ENCODE measurements at places on chromosomes 4 and X. TPM values are rescaled to one million over a fixed set of nuclear protein-coding genes. Genes with fewer than 3 reads are reported as not detected.

DNA sequence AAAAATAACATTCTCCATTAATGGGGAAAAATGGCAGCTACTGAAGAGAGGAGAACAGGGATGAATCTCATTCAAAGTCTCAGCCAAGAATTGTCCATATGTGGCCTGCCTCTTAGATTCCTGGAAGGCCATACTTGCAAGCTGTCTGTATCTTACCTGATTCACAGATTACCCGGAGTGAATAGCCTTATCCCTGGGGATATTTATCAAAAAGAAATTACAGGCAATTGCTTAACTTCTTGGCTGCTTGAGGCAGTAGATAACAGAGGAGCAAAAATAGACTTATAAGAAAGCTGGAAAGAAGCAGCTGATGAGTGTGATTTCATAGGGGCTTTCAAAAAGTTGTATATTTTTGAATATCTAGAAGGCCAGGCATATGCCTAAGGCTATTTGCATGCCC, 68.8 kb upstream of the PPP1R2C start:
- no peak overlapping the region for H3K27ac ChIP-seq
- H3K36me3 ChIP-seq: no peaks in the 10 kb centered on the region
- no peak overlapping the region for H3K4me3 ChIP-seq
- no peaks in the 10 kb centered on the region for H3K27me3 ChIP-seq
- no peaks in the 10 kb centered on the region for H3K4me1 ChIP-seq

- H3K4me1 ChIP-seq: peaks cover 16% of the 10 kb centered on the region
- no peak overlapping the region for H3K27ac ChIP-seq
- no peaks in the 10 kb centered on the region for H3K27me3 ChIP-seq
- H3K4me3 ChIP-seq: no peak overlapping the region
These were observed 71.9 kb downstream of the PDLIM5 start for GRCh38 chr4:94523617-94524016.

DNA sequence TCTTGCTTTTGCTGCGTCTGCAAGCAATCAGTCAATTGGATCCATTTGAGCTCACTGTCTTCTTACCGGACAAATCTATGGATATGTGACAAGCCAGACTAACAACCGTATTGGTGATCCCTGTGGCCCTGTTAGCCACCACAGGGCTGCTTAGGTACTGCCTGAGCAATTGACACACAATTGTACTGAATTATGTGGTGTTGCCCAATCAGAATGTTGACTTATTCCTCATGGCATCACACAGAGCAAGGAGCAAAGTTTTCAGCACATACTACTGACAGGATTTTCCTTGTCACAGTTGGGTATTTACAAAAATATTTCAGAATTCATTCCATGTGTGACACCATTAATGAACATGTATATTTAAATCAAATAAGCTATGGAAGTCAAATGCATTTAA, 41.3 kb upstream of the XAGE1B start:
- no peaks in the 10 kb centered on the region for H3K4me1 ChIP-seq
- H3K27me3 ChIP-seq: no peaks in the 10 kb centered on the region
- no peak overlapping the region for H3K4me3 ChIP-seq

- H3K27me3 ChIP-seq: no peaks in the 10 kb centered on the region
- no peak overlapping the region for H3K27ac ChIP-seq
- no peak overlapping the region for H3K4me3 ChIP-seq
- DNase-seq: no peak
- H3K36me3 ChIP-seq: no peaks in the 10 kb centered on the region
These were observed 124.6 kb downstream of the RRAGB start for GRCh38 chrX:55841962-55842752.

DNA sequence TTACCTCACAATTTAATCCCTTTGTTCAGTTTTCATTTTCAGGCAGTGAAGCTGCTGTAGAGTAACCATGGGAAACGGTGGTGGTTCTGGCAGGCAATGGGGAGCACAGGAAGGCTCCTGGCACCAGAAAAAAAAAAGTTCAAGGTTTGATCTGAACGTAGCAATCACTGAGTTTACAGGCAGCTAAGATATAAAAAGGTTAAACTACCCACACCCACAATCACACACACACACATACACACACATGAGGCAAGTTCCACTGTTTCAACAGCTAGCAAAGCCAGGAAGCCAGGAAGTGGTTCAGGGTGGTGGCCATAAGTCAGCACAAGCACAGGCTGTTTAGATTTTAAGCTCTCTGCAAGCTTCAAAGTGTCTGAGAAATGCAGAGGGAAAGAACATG, at the start of gene SULT1B1:
TSS of gene SULT1B1 (minus strand) at position 166 of the 400 bp plus-strand sequence. CDS start 5,403 bp downstream, outside the sequence.
- peak within 1 kb of the TSS; percentile 48 for H3K27ac ChIP-seq
- peaks cover 1% of the 10 kb centered on the region for H3K36me3 ChIP-seq
- H3K27me3 ChIP-seq: no peaks in the 10 kb centered on the region
- no peak for DNase-seq

- no peaks in the 10 kb centered on the region for H3K36me3 ChIP-seq
- H3K4me1 ChIP-seq: no peaks in the 10 kb centered on the region
- H3K27me3 ChIP-seq: no peaks in the 10 kb centered on the region
- H3K27ac ChIP-seq: no peak overlapping the region
- H3K4me3 ChIP-seq: no peak overlapping the region
These were observed 186.4 kb upstream of the GALNT7 start for GRCh38 chr4:172982151-172982590.

DNA sequence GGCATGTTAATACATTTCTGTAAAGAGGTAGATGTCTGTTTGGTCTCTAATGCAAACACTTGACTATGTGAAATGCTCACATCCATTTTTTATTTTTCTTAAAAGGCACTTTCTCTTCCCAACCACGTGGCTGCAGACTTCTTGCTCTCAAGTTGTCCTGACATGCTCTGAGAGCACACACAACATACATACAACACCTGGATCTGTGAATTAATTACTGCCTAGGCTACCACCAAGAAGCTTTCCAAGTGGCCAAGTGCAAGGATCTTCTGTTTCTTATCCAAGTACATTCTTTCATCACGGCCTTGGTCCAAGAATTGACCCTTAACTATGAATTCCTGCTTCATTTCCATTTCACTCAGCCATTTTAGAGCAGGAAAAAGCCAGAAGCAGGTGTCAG, 110.8 kb downstream of the SPRY1 start:
- H3K27ac ChIP-seq: peak overlapping the region; percentile 9
- no peak overlapping the region for H3K4me3 ChIP-seq

- no peak for DNase-seq
- H3K27ac ChIP-seq: no peak overlapping the region
- H3K27me3 ChIP-seq: no peaks in the 10 kb centered on the region
- H3K4me1 ChIP-seq: peaks cover 7% of the 10 kb centered on the region
These were observed 143.0 kb downstream of the TSPAN5 start for GRCh38 chr4:98515470-98515809.

- H3K27me3 ChIP-seq: no peaks in the 10 kb centered on the region
- H3K36me3 ChIP-seq: no peaks in the 10 kb centered on the region
- DNase-seq: no peak
- H3K4me1 ChIP-seq: peaks cover 5% of the 10 kb centered on the region
- no peak overlapping the region for H3K27ac ChIP-seq
These were observed 161.5 kb downstream of the SOX3 start for GRCh38 chrX:140343226-140343868.

GRCh38 chr4:129143359-129143758, 47.4 kb downstream of the C4orf33 start:
- H3K4me3 ChIP-seq: no peak overlapping the region
- H3K27me3 ChIP-seq: peaks cover 7% of the 10 kb centered on the region
- H3K27ac ChIP-seq: no peak overlapping the region
- H3K36me3 ChIP-seq: no peaks in the 10 kb centered on the region
- no peak for DNase-seq
- H3K4me1 ChIP-seq: peaks cover 14% of the 10 kb centered on the region

DNA sequence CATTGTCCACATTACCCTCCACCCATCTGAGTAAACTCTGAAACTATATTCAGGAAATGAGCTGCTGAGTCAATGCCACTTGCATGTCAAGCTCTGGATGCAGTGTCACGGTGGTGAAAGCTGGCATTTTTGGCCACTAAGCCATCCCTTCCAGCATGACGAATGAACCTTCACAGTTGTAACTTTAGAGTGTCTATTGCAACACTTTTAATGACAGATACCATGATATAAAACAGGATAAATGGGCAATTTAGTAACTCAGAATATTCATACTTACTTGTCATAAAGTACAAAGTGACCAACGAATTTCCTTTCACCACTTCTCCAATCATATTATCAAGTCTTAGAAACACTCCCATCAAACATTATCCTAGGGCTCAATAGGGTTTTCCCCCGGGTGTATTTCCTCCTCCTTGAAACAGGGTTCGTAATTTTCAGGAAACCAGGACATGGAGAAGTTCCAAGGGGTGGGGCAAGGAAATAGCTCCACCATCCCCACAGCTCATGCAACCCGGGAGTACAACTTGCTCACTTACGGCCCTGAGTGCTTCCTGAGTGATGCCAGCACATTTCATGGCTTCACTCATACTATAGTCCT, 73.1 kb downstream of the MTHFD2L start:
- no peak overlapping the region for H3K4me3 ChIP-seq
- no peak for DNase-seq
- peaks cover 2% of the 10 kb centered on the region for H3K36me3 ChIP-seq
- H3K4me1 ChIP-seq: no peaks in the 10 kb centered on the region

DNA sequence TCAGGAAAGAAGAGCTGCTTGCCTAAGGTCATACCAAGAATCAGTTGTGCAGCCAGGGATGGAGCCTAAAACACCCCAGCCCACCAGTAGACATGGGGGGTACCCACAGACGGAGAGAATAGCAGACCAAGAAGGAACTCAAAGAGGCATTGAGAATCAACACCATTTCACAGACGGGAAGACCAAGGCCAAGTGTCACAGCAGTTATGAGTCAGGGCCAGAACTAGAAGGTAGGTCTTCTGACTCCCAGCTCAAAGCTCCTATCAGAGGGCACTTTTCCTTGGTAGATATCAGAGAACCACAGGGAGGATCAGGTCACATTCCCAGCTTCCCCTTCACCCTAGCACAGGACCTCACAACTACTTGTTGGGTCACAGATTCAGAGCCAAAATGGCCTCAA, 14.5 kb downstream of the OTUD5 start:
- no peaks in the 10 kb centered on the region for H3K27me3 ChIP-seq
- H3K4me3 ChIP-seq: no peak overlapping the region
- H3K4me1 ChIP-seq: no peaks in the 10 kb centered on the region
- DNase-seq: no peak
- no peak overlapping the region for H3K27ac ChIP-seq
- H3K36me3 ChIP-seq: peaks cover 3% of the 10 kb centered on the region

GRCh38 chr4:125389713-125390112, 75.0 kb downstream of the FAT4 start:
- no peaks in the 10 kb centered on the region for H3K4me1 ChIP-seq
- no peaks in the 10 kb centered on the region for H3K36me3 ChIP-seq
- H3K27me3 ChIP-seq: no peaks in the 10 kb centered on the region
- no peak overlapping the region for H3K27ac ChIP-seq

DNA sequence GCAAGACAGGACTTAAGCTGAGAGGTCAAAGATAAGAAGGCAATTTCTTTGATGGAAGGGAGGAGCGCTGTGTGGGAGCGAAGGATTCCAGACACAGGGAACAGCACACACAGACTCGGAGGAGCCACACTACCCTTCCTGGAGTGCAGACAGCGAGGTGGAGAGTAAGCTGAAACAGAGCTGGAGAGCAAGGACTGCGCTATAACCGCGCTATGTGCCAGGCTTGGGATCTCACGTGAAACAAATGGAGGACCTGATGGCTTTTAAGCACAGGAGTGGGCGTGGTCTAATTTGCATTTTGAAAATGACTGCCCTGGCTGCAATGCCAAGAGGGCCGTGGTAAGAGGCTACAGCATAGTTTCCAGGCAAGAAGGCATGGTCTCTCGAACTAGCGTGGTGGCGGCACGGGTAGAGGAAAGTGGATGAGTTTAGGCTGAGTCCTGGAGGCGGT, 113.9 kb upstream of the SORBS2 start:
- DNase-seq: no peak
- no peak overlapping the region for H3K4me3 ChIP-seq
- H3K27me3 ChIP-seq: peaks cover 8% of the 10 kb centered on the region
- H3K4me1 ChIP-seq: peaks cover 10% of the 10 kb centered on the region
- peaks cover 1% of the 10 kb centered on the region for H3K36me3 ChIP-seq

- no peaks in the 10 kb centered on the region for H3K4me1 ChIP-seq
- H3K27ac ChIP-seq: no peak overlapping the region
- no peak overlapping the region for H3K4me3 ChIP-seq
- no peaks in the 10 kb centered on the region for H3K36me3 ChIP-seq
These were observed 83.6 kb downstream of the CCNG2 start for GRCh38 chr4:77240469-77241066.

- DNase-seq: no peak
- no peaks in the 10 kb centered on the region for H3K36me3 ChIP-seq
- peaks cover 13% of the 10 kb centered on the region for H3K4me1 ChIP-seq
These were observed 6.0 kb downstream of the ACSL1 start for GRCh38 chr4:184819786-184820185.

GRCh38 chr4:2852481-2852921, 8.9 kb downstream of the ADD1 start:
- no peak overlapping the region for H3K27ac ChIP-seq
- no peak overlapping the region for H3K4me3 ChIP-seq
- H3K27me3 ChIP-seq: no peaks in the 10 kb centered on the region
- DNase-seq: no peak
- H3K4me1 ChIP-seq: peaks cover 23% of the 10 kb centered on the region

DNA sequence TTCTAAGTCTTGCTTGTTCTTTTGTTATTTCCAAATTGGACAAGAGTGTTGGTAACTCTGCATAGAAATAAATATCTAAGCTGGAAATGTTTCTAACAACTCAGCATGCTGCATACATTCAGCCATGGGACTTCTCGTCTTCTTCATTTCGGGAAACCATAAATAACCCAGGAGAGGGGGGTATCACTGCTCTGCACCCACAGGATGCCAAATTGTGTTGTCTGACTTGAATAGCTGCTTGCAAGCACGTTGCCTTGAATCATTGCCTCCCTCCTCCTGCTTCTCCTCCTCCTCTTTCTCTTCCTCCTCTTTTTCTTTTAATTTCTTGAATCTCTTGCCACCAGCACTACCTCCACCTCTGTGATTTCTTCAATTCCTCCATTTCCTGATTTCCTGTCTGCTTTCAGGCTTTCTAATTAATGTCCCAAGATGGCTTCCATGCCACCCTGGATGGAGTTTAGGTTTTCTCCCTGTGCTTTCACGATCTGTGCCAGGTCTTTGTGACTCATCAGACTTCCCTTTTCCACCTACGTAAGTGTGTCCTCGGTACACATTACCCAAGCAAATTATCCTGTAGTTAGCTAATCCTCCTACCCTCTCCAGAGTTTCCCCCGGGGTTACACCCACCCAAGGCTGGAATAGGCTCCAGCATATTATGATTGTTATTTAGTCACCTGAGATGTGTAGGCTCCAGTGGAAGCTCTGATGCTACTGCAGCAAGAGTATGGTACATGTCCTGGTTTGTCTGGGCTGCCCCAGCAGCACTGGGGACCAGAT, 122.6 kb upstream of the VCX3B start:
- no peak overlapping the region for H3K4me3 ChIP-seq
- no peaks in the 10 kb centered on the region for H3K4me1 ChIP-seq
- DNase-seq: no peak
- no peaks in the 10 kb centered on the region for H3K36me3 ChIP-seq
- H3K27ac ChIP-seq: no peak overlapping the region
- no peaks in the 10 kb centered on the region for H3K27me3 ChIP-seq

IL15 gene
- 0.98 TPM for total RNA-seq

PFKFB1 gene
- total RNA-seq: 0.77 TPM

PDZD4 gene
- 4.8 TPM for total RNA-seq

SLC6A14 gene
- 0.51 TPM for total RNA-seq

Measured in progenitor cell of endocrine pancreas (in vitro differentiated cells).